Esophagus squamous epithelium (tissue), 5 donors: ENCODE measurements at places on chromosomes 6 and 20.

GRCh38 chr6:33080127-33081089, 4.6 kb downstream of the HLA-DPB1 start:
- DNase-seq: no peak

- no peak for DNase-seq
Observed at GRCh38 chr6:109296452-109296851, 85.8 kb downstream of the CD164 start.

- no peak for DNase-seq
Observed at GRCh38 chr20:4014031-4014474, 1.3 kb downstream of the RNF24 start.

DNA sequence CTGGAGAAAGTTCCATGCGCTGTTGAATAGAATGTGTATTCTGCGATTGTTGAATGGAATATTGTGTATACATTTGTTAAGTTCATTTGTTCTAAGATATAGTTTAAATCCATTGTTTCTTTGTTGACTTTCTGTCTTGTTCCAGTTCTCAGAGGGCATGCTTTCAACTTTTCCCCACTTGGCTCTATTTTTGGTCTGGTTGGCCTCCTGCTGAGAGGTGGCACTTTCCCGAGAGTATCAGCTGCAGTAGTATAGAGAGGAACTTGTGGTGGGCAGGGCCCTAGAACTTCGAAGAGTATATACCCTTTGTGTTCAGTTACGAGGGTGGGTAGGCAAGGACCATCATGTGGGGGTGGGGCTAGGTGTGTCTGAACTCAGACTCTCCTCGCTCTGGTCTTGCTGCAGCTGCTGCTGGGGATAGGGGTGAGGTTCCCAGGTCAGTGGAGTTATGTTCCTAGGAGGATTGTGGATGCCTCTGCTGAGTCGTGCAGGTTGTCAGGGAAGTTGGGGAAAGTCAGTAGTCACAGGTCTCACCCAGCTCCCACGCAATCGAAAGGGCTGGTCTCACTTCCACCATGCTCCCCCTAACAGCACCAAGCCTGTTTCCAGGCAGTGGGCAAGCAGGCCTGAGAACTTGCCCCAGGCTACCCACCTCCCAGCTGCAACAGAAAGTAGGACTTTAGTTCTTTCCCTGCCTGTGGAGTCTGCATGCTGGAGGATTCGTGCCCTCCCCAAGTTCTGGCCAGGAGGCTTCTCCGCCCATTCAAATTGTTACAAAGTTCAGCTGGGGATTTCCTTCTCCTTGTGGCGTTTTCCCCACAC, 118.9 kb upstream of the SSTR4 start:
- DNase-seq: no peak

- no peak for DNase-seq
Observed at GRCh38 chr20:63061051-63061770, 54.4 kb upstream of the BHLHE23 start.

DNA sequence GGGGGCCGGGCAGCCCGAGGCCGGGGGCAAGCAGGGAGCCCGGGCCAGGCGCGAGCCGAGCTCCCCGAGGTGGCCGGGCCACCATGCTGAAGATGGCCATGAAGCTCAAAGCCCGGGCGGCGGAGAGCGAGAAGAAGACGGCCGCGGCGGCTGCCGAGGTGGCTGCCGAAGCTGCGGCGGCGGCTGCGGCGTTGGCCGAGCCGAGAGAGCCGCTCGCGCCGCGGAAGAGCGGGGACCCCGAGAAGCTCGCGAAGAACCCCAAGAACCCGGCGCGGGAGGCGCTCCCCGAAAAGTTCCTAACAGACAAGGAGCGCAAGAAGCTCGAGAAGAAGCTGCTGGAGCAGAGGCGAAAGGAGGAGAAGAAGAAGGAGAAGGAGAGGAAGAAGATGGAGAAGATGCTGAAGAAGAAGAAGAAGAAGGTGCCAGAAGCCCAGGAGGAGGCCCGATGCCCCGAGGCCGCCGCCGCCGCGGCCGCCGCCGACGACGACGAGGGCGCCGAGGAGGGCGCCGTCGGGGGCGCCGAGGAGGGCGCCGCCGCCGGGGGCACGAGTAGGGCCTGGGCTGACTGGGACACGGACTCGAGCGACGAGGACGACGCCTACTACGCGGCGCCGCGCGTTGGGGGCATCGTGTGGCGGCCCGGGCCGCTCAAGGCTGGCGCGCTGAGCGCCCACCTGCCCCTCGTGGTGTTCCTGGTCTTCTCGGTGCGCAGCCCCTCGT, 37.4 kb downstream of the GNAS start:
- no peak for DNase-seq

DNA sequence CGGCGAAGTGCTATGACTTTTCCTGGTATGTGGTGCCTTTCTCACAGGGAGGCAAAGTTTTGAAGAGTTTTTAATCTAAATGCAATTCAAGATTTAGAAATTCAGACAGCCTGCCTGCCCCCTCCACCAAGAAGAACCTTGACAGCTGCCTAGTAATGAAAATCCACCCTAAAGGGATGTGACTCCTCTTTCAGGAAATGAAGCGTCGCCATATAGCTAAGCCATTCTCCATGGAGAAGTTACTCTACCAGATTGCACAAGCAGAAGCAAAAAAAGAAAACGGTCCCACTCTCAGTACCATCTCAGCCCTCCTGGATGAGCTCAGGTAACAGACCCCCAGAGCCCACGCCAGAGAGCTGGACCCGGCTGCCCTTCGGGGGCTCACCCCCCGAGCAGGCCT, 150.1 kb downstream of the DTNBP1 start:
- DNase-seq: no peak

- DNase-seq: no peak
Observed at GRCh38 chr20:44406572-44407137, 51.2 kb downstream of the HNF4A start.

- DNase-seq: no peak
Observed at GRCh38 chr6:160781298-160781697, 79.3 kb downstream of the PLG start.

GRCh38 chr6:109460161-109460829, 4.7 kb upstream of the MICAL1 start:
- DNase-seq: no peak

DNA sequence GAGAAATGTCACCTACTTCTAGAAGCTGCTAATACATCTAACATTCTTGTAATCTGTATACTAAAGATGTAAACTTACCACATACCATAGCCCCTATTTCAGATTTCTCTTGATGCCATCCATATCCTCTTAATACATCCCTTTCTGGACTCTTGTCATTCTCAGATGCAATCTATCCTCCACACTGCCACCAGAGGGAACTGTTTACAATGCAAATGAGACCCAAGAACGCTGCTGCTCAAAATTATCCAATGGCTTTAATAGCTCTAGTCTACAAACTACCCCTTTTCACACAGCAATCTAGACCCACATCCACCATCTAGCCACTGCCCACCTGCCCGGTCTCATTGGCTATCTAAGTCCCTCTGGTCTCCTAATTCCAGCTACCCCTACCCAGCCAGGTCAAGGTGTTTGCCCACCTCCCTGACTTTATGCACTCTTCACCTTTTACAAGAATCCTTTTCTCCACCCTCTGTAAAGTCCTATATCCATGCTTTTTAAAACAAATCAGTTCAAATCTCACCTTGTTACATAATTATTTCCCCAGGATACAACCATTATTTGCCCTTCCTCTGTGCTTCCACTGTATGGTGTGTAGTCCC, 14.8 kb downstream of the FAXC start:
- no peak for DNase-seq
